ENCODE measurements at places on chromosomes 1 and 21.

- no peak for DNase-seq
Observed at GRCh38 chr1:64087768-64088167, 115.7 kb upstream of the UBE2U start.

GRCh38 chr1:78279051-78279450, 211.7 kb upstream of the PTGFR start:
- no peak for DNase-seq

DNA sequence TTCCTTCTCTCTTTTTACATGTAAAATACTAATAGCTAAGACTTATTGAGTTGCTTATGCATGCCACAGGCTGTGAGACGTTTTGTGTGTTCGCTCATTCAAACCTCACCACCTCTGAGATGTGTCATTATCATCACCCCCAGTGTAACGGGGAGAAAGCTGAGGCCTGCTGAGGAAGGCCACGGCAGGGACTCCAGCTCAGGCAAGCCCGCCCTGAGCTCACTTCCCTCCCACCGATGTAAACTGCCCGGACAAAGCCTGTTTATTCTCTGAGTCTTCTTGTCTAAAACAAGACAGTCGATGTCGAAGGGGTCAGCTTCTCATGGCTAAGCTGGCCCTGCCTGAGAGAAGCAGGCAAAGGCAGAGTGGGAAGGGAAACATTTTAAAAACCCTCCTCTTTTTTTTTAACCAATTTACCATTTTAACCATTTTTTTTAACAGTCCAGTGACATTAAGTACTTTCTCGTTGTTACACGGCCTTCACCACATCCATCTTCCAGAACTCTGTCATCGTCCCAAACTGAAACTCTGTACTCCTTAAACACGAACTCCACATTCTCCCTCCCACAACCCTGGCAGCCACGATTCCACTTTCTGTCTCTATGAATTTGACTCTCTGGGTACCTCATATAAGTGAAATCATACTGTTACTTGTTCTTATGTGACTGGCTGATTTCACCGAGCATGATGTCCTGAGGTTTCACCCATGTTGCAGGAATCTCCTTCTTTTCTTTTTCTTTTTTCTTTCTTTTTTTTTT, 204.8 kb upstream of the GALNT2 start:
- DNase-seq: peak; percentile 62

DNA sequence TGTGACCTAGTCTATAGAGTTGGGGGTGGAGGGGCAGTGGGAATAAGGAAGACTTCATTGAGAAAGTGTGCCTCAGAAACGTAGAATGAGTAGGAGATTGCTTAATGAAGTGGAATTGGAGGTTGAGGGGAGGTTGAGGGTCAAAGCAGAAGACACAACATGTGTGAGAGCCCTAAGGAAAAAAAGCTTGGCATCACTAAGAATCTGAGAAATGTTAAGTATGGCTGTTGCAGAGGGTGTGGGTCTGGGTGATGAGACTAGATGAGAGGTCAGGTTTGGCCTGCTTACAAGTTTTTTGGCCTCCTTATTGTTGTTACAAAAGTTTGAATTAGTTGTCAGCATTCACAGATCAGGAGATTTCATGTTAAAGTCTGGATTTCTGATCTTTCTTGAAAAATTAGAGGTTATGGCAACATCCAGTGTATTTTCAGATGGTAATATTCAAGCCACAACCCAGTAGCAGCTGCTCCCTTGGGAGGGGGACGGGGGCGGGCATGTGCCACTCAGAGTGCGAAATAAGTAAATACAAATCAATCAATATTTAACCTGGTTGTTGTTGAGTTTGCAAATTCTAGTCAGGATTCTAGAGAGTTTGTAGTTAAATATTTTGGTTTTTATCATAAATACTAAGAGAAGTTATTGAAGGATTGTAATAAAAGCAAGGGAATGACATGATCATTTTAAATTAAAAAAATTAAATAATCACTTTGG, 4.3 kb downstream of the MAN1A2 start:
- DNase-seq: no peak

DNA sequence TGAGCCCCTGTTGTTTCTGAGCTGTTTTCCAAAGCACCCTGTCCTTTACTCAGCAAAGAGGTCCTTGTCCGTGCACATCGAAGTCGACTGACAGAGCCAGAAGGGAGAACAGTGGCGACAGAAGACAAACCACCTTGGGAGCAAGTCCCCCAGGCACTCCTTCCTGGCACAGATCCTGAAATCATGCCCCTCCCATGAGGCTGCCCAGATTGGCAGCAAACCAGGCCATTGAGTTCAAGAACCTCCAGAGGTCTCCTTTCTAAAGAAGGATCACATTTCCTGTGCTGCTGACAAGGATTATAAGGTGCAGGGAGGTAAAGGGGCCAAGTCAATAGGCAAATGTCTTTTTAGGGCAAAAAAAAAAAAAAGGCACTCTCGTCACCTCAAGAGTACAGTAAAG, 84.7 kb upstream of the HIVEP3 start:
- no peak for DNase-seq

DNA sequence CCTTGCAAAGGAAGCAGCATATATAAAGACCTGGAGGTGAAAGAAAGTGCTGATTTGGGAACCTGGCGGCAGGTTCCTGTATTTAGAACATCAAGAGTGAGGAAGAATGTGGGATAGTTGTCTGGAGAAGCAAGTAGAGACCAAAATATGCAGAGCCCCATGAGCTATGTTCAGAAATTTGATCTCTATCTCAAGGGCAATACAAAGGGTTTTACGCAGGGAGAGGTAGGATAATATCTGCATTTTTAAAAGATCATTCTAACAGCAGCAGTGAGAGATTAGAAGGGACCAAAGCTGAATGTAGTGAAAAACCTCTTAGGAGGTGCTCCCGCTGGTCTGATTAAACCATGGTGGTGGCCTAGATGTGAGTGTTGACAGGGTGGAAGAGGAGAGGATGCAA, 453.9 kb upstream of the PKN2 start:
- DNase-seq: peak; percentile 18

DNA sequence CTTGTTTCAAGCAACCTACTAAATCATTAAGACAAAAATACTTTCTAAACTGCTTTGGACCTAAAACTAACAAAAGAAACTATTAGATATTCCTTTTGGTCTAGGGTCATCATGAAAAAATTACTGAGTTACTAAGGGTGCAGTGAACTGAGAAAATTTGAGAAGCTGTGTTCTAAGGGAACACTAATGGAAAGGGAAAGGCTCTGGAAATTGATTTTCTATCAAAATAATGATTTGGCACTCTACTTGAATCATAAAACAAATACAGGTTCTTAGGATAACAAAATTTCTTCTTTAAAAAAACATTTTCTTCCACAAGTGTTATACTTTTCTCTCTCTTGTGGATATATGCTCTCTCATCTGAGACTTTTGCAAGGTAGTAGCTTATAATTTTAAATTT, 213.5 kb downstream of the DNAH14 start:
- no peak for DNase-seq

- DNase-seq: no peak
Observed at GRCh38 chr21:39511102-39511501, 59.3 kb downstream of the SH3BGR start.

GRCh38 chr1:21574466-21575151, 65.4 kb downstream of the ALPL start:
- peak; percentile 68 for DNase-seq

- DNase-seq: peak; percentile 63
Observed at GRCh38 chr1:78676347-78676982, 26.8 kb downstream of the IFI44 start.

DNA sequence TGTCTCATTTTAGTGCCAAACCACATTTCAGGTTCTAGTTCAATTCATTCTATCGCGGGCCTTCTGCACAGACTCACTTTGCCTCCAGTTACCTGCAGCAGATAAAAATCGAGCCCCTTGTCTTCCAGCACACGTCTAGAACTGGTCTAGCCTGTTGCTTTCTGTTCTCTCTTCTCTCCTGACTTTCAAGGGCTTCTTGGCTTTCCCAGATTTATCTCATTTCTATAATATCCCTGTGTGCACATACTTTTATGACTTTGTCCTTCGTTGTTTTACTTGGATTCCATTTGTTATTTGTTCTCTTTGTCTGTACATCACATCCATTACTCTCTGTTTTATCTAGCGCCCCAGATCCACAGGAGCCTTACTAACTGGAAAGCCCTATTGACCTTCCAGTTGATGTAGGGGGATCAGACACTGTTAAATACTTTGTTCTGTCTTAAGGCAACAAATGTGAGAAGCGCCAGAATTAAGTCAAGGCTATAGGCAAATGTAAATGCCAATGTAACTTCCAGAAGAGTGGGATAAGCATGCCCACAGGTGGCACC, 284.5 kb upstream of the ADGRL4 start:
- no peak for DNase-seq

- no peak for DNase-seq
Observed at GRCh38 chr1:153040950-153041631, at the start of gene SPRR2D. Gene SPRR2D (minus strand): TSS chr1:153041120. CDS start chr1:153040346, 774 bp downstream.

GRCh38 chr1:29513357-29513756, 277.0 kb downstream of the PTPRU start:
- no peak for DNase-seq

- no peak for DNase-seq
Observed at GRCh38 chr1:187605736-187606135, 777.0 kb downstream of the PLA2G4A start.

DNA sequence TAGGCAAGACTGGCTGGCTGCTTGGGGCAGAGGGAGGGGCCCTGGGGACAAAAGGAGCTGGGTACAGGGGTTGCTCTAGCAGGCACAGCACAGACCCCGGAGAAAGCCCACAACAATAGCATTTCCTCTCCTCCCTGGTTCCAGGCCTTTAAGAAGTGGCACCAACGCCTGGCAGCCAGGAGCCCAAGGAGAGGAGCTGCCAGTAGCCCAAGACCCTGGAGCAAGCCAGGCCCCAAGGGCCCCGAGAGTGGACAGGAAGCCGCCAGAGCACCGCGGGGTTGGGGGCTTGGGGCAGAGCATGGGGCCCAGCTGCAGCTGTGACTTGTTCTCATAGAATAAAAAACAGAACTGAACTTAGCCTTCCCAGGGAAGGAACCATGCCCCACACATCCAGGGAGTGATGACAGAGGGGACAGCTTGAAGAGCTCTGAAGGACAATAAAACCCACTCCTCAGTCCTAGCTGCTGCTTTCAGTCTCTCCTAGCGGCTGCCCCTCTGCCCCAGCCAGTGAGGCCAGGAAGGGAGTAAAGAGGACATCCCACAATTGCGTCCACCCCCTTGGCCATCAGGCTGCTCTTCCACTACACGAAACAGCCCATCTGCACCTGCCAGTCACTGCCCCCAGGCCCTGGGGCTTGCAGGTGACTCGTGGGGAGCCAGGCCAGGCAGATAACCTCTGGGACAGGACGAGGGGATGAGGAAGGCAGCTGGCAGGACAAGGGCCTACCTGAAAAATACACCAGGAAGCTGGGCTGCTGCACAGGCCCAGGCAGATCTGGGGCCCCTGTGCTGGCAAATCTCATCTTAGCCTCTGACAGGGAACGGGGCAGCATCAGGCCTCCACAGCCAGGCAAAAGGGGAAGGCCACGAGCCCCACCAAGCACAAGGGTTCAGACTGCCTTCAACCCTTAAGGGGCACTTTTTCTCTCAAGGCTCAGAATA, 16.4 kb downstream of the MTHFR start:
- DNase-seq: no peak

DNA sequence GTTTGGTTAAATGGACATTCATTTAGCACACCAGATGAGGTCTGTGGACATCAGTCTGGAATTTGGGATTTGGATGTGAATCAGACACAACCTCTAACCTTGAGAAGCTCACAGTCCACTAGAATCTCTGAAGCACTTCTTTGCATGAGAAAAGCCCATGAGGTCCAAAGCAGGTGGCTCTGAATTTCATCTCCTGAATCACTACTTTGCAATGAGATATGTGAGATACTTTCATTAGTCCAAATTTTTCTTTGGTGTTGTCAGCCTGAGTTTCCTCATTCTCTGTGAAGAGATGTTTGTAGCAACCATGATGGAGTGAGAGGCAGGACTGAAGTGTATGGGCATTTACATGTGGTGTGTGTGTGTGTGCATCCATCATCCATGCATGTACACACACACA, 16.5 kb upstream of the LCE2D start:
- DNase-seq: no peak

DNA sequence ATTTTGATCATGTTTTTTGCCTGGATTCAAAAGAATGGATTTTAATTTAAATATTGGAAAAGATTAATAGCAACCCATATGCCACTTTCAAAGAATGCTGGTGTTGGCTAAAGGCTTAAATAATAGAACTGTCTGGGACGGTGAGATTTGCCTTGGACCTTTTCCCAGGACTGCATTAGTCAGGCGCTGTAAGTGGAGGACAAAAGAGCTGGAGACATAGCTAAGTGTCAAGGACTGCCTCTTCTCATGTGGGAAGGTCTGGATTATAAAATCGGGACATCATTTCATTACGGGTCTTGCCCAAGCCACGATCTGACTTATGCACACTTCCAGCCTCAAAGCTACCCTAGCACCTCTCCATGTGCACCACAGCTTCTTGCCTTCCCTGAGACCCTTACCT, 458.5 kb upstream of the DEPDC1 start:
- DNase-seq: no peak

GRCh38 chr1:116353155-116353554, 19.9 kb upstream of the ATP1A1 start:
- no peak for DNase-seq

DNA sequence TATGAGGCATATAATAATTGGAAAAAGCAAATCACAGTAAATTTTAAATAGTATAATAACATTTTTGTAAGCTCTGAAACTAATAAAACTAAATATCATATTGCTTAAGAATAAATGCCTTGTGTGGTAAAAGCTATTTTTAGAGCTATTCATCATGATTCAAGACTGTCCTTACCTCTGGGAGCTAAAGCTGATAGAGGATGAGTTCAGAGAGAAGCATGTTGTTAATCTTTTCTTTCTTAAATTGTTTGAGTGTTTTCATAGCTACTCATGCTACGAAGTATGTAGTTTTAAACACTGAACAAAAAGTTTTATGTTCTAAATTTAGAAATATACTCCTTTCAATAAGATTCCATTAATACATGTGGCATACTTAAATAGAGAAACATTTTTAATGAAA, 30.5 kb downstream of the IFI16 start:
- DNase-seq: no peak

GRCh38 chr1:150887018-150887417, at the start of gene CTXND2:
Gene CTXND2 (plus strand): TSS chr1:150887136. CDS start chr1:150912315, 25,179 bp downstream.
- no peak for DNase-seq

DNA sequence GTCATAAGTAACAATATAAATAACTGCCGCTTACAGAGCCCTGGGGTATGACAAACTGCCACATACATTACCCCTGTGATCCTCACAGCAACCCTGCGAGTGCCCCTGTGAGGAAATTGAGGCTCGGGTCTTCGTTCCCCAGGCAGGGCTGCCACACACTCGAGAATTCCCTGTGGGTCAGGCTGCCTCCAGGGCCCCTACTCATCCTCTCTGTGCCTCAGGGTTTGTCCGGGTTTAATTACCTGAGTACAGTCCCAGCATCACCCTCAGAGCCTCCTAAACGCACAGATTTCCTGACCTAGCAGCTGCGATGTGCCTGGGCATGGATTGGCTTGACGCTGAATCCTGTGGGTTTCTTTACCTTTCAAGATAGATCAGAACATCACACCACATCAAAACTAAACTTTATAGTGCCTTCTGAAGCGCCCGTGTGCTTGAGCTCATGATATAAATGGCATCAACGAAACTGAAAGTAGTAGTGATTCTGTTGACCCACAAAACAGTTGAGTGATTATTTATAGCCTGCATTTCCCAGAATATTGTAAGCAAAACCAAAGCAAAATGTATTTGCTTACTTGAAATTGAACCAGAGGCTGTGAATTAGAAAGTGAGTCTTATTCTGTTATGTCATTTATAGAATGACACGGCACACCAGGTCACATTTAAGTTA, 14.0 kb downstream of the SLC37A1 start:
- no peak for DNase-seq
